Activated gamma-delta T cell (primary cell): ENCODE measurements at places on chromosomes 11 and 22.

- no peak for DNase-seq
Measured at GRCh38 chr11:122313581-122313980, 197.6 kb upstream of the BLID start.

DNA sequence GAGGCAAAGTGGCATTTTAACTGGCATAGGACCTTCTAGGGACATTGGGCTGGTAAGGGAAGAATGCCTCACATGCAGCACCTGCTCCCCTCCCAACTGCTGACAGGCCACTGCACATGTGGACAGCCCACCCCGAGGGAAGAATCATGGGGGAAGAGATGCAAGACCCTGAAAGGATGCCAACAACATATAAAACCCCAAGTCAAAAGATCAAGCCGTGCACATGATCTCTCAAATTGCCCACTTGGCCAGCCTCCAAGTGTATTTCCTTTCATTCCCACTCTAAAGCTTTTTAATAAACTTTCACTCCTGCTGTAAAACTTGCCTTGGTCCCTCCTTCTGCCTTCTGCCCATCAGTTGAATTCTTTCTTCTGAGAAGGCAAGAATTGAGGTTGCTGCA, 947.8 kb upstream of the CCDC90B start:
- no peak for DNase-seq

GRCh38 chr11:85076535-85077330, 550.4 kb downstream of the DLG2 start:
- DNase-seq = no peak

GRCh38 chr11:72228844-72229231, 4.3 kb downstream of the INPPL1 start:
- DNase-seq = no peak

DNA sequence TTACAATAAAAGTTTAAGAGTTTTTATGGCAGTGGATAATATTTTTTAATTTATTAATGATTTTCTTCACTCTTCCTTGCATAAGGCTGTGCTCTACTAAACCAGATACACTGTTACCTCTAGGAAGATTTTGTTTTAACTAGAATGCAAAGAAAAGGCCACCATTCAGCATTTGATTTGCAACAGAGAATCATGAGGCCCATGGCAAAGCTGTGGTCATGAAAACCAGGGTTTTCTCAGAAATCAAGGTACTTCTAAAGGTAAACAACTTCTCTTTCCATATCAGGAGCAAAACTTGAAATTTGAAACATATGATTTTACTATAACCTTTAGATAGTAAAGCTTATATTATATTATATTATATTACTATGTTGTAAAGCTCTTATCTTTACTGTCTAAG, 94.4 kb downstream of the FAM76B start:
- DNase-seq = no peak

DNA sequence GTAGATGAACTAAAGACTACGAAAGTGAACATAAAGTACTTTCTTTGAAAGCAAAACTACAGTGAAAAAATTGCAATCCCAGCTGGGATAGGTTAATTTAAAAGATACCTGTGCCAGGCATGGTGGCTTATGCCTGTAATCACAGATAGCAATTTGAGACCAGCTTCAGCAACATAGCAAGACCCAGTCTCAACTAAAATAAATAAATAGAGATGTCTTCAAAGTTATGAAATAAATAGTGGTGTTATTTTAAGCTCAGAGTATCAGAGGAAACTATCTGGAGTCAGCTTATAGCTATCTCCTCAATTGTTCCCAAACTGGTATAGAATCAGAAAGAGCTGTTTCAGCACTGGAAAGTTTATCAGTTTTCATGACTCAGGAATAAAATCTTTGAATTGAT, 17.3 kb upstream of the MMP13 start:
- DNase-seq = no peak

DNA sequence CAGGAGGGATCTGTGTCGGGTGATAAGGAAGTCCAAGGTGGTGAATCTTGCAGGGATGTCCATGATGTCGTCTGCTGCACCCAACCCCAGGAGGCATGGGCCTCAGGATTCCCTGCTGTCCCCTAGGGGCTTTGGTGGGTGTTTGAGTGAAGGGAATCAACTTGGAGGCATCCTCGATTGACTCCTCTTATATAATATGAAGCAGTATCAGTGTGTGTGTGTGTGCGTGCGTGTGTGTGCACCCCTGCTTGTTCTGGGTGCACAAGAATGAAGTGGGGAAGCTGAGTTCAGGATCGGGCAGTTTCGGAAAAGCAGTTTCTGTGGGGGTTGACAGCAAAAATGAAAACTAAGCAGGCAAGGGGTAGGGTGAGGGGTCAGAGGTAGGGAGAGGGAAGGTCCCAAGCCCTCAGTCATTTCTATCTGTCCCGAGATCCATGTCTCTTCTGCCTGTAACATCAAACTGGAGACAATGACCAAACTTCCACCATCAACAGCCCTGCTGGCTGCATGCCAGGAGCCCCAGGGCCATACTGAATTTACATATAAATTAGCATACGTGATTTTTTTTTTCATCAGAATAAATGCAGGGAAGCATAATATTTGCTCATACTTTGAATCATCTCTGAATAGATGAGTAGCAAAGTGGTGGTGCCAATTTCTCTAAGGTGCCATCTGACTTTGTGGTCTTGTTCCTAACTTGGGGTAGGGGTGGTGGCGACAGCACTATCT, 2.0 kb downstream of the NTM start:
- no peak for DNase-seq

DNA sequence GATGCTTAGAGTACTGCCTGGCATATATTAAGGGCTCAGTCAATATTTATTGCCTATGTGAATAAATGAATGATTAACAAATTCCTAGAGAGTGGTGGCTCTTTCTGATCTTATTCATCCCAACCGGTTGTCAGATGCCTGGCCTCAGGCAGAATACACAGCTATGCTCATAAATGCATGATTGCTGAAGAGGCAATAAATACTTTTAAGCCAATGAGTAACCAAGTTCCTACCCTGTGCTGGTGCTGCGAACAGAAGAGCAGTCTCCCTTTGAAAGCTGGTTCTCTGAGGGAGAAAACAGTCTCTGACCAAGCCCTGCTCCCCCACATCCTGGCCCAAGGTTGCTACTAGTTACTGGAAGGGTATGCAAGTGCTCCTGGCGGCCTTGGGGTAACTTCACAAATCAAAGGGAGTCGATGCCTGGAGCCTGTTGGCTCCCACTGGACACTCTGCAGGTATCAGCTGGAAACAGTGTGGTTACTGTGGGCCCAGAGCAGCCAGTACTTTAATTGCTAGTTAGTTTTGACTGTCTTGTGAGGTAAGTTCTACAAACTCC, 2.8 kb downstream of the USH1C start:
- no peak for DNase-seq

DNA sequence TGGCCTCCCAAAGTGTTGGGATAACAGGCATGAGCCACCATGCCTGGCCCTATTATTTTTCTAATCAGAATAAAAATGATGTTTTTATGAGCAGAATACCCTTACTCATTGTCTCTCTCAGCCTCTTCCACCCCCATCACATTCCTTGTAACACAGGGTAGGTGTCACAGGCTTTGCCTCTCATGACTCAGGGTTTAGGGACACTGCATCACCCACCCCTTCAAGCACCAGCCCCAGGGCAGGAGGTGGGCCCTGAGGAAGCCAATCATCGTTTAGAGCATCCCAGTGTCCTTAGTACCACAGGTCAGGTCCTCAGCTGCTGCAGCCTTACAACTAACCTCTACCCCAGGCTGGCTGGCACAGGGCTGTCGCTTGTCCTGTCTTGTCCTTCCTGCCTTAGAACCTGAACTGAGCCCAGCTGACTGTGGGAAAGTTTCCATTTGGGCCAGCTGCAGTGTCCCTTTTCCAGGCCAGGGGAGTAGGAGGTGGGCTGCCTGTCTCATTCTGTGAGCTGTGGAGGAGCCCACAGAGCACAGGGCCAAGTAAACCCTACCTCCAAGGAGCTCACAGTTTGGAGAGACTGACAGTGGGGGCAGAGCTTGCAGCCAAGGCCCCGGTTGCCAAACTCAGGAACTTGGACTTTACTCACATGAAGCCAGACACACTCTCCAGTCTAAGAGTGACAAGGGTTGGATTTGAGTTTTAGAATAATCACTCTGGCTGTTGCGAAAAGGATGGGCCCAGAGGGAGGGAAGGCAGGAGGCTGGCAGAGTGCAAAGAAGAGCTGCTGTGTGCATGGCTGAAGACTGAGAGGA, 19.5 kb upstream of the UVRAG start:
- no peak for DNase-seq

DNA sequence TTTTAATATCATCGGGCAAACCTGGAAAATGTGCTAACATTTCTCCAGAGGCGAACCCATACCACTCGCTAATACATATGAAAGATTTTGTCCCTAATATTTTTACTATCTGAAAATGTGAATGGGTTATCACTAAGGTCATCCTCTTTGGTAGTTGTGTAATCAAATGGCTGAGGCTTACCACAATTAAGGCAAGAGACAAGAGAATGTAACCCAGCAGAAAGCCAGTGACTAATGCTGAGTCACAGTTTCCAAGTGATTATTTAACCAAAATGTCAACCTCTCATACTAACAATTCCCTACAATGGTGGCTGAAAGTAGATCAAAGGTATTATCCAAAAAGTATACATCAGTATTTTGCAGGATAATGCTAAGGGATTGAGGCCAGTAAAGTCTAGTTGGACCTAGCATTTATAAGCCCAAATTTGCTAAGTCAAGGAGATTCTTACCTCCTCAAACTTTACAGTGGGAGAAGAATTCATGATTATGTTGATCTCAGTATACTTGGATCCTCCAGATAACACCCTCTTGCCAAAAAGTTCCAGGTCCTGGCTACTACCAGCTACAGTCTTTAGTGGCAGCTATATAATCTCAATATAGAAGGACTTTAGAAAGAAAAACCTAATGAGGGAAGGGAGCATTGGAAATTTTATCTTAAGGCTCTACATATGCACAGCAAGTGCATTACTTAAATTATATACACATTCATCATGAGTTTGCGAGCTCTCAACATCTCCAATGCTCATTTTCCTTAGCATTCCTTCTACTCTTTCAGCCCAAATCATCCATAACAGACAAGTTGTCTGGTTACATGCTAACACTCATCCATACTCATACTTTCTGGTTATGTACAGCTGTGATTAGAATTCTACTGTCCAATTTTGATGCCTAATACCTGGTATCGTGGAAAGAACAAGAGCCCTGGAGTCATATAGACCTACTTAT, 25.4 kb downstream of the SIK3 start:
- no peak for DNase-seq

- DNase-seq = no peak
Measured at GRCh38 chr11:129703846-129704245, 111.8 kb upstream of the TMEM45B start.

DNA sequence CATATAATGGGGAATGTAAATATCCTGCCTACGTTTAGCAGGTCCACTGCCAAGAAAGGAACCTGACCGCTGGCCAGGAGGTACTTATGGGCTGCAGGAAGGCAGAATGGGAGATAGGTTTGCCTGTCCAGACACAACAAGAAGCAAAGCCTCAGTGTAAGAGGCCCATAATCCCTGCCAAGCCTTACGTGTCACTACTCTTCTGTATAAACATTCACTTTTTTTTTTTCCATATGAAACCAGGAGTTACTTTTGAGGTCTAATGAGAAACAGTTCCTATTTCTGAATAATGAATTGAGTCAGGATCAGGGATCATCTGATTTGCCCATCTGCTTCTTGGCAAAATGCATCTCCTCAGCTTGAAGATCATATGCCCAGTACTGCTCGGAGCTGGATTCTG, 230.2 kb downstream of the NTM start:
- DNase-seq = no peak

DNA sequence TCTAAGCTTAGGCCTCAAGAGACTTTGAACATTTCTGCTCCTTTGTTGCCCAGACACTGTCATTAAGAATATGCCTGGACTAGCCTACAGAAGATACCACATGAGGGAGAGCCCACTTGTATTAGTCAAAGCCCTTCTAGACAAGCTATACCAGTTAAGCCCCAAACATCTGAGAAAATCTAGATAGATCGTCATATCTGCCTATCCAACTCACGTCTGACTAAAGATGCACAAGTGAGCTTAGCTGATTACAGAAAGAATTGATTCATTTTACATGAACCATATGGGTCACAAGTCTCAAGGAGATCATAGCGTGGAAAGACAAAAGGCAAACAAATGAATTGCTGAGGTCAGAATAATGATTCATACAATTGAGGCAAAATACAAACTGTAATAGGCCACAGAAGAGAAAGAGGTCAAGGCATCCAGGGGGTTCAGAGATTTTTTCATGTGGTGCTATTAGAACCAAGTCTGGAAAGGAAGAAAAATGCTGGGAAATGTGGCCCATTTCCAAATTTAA, 1155.5 kb upstream of the TENM4 start:
- no peak for DNase-seq
